SJSA1 (cell line): ENCODE measurements at places on chromosomes 11 and 22. TPM values are rescaled to one million over a fixed set of nuclear protein-coding genes. Genes with fewer than 3 reads are reported as not detected.

The OR51E2 gene
- total RNA-seq, result 0.09 and 0.21 TPM in 2 replicates

The TLCD5 gene
- 2.6 and 4.6 TPM in 2 replicates for total RNA-seq

The COX8A gene
- 1,062 and 2,110 TPM in 2 replicates for total RNA-seq

The TXN2 gene
- total RNA-seq, result 18.8 and 27.4 TPM in 2 replicates

The SYCE3 gene
- total RNA-seq, result not detected in 2 replicates

The MPPED2 gene
- not detected in 2 replicates for total RNA-seq

The CAPRIN1 gene
- total RNA-seq, result 126 and 193 TPM in 2 replicates

The RRP7A gene
- total RNA-seq, result 40.2 and 43.4 TPM in 2 replicates

The MTA2 gene
- 128 and 214 TPM in 2 replicates for total RNA-seq

DNA sequence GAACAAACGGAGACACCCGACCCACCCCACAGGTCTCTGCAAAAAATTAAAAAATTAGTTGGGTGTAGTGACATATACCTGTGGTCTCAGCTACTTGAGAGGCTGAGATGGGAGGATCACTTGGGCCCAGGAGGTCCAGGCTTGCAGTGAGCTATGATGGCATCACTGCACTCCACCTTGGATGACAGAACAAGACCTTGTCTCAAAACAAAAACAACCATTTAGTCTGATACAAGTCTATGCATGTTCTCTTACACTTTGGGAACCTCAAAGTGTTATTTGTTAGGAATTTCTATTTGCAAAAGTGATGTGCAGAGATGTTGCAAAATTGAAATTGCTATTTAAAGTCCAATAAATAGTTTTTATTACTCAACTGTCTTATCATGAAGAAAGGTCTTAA is 14.3 kb downstream of the ATG13 start:
- H3K4me1 ChIP-seq, result no peaks in the 10 kb centered on the region
- no peak for DNase-seq
- H3K36me3 ChIP-seq, result peaks cover 8% of the 10 kb centered on the region; the same call in 1 of the 2 replicates
- no peak overlapping the region for H3K27ac ChIP-seq
- H3K27me3 ChIP-seq, result no peaks in the 10 kb centered on the region

DNA sequence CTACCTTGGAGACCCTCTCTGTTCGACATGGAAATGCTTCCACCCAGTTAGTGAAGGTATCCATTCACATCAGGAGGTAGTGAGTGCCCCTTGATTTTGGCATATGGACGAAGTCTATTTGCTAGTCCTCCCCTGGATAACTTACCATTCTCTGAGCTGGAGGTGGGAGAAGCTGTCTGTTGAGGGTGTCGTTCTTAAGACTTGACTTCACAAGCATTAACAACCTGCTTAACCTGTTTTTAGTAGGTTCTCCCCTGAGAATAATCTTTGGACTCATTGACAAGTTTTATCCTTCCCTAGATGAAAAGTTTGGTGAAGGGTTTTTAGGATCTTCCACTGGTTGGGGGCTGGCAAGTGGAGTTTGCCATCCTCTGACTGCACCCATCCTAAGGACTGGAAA is 1053.8 kb upstream of the CNTN5 start:
- H3K27ac ChIP-seq, result peak overlapping the region; percentile 90
- H3K27me3 ChIP-seq, result no peaks in the 10 kb centered on the region
- H3K4me3 ChIP-seq, result no peak overlapping the region
- H3K36me3 ChIP-seq, result no peaks in the 10 kb centered on the region

DNA sequence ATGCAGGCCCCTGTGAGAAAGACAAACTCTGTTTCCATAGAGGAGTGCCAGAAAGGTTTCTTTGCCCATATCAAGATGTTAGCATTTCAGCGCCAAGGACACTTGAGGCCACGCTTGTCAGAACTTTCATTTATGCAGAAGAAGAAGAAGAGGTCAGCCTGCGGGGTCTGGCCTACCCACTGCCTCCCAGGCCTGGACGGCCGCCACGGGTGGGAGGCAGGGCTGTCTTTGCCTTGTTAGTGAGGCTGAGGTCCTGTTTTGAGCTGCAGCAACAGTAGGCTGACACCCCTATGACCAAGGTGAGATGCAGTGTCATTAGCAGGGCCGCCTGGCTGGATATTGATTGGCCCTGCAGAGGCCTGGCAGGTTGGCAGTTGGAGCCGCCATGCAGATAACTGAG is 183.9 kb downstream of the GRIK4 start:
- no peaks in the 10 kb centered on the region for H3K4me1 ChIP-seq
- H3K4me3 ChIP-seq, result no peak overlapping the region
- H3K36me3 ChIP-seq, result no peaks in the 10 kb centered on the region
- no peak overlapping the region for H3K27ac ChIP-seq
- H3K27me3 ChIP-seq, result no peaks in the 10 kb centered on the region

GRCh38 chr11:66069715-66070603 is at the start of gene PACS1:
Gene PACS1 (plus strand): TSS chr11:66070272. CDS start chr11:66070487, 215 bp downstream.
- peaks cover 39% of the 10 kb centered on the region for H3K4me1 ChIP-seq
- H3K4me3 ChIP-seq, result peak within 1 kb of the TSS; percentile 99
- H3K36me3 ChIP-seq, result peaks cover 80% of the 10 kb centered on the region
- peak; percentile 91 for DNase-seq
- H3K27me3 ChIP-seq, result no peaks in the 10 kb centered on the region
- peak within 1 kb of the TSS; percentile 90 for H3K27ac ChIP-seq

- DNase-seq, result peak; percentile 9
- no peaks in the 10 kb centered on the region for H3K36me3 ChIP-seq
- no peaks in the 10 kb centered on the region for H3K4me1 ChIP-seq
- no peak overlapping the region for H3K4me3 ChIP-seq
- H3K27ac ChIP-seq, result no peak overlapping the region
Observed at GRCh38 chr11:19216709-19217374, 15.1 kb upstream of the CSRP3 start.

- no peaks in the 10 kb centered on the region for H3K36me3 ChIP-seq
- no peaks in the 10 kb centered on the region for H3K27me3 ChIP-seq
- H3K27ac ChIP-seq, result no peak overlapping the region
- no peak for DNase-seq
Observed at GRCh38 chr22:32903507-32903906, 102.0 kb downstream of the TIMP3 start.

- no peak for DNase-seq
- H3K27me3 ChIP-seq, result no peaks in the 10 kb centered on the region
- no peaks in the 10 kb centered on the region for H3K36me3 ChIP-seq
- no peak overlapping the region for H3K27ac ChIP-seq
Observed at GRCh38 chr11:35360055-35360530, 59.3 kb downstream of the SLC1A2 start.

GRCh38 chr22:39646398-39647063 is 76.0 kb downstream of the CACNA1I start:
- no peak for DNase-seq
- no peak overlapping the region for H3K4me3 ChIP-seq
- H3K27ac ChIP-seq, result no peak overlapping the region
- H3K36me3 ChIP-seq, result no peaks in the 10 kb centered on the region
- no peaks in the 10 kb centered on the region; the same call in 1 of the 2 replicates for H3K27me3 ChIP-seq
- H3K4me1 ChIP-seq, result no peaks in the 10 kb centered on the region

DNA sequence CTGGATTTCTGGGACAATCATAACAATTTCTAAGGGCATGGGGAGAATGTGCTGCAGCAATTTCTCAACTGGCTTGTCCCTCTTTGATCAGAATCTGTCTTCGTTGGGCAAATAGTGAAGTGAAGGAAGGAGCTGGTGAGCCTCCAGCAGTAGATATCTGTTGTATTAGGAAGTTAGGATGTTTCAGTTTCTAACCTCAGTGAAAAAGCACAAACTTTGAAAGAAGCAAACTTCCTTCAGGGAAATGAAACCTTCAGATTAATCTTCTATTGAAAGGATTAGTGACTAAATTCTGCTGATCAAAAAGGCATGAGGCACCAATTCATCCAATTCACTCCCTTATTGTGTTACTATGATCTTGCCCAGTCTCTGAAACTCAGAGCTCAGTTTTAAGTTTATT is 24.3 kb downstream of the LMO2 start:
- DNase-seq, result no peak
- no peaks in the 10 kb centered on the region for H3K36me3 ChIP-seq
- H3K4me3 ChIP-seq, result no peak overlapping the region
- H3K27me3 ChIP-seq, result peaks cover 94% of the 10 kb centered on the region
- H3K27ac ChIP-seq, result no peak overlapping the region

DNA sequence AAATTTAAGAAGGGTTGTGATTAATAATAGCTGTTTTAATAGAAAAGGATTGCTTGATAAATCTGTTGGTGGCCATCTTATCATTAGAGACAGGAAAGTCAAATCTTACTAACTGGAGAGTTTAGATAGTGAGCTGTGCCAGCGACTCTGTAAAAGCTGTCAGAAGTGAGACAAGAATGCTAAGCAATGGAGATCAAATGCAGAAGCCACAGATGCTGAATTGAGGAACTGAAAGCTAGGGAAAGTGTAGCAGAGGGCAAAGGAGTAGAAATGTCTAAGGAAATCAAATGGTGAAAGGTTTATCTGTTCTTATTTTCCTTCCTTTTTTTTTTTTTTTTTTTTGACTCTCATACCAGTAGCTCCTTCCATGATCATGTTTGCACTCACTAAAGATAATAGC is 13.7 kb downstream of the MS4A13 start:
- no peak overlapping the region for H3K27ac ChIP-seq
- no peaks in the 10 kb centered on the region for H3K36me3 ChIP-seq
- H3K27me3 ChIP-seq, result no peaks in the 10 kb centered on the region
- H3K4me1 ChIP-seq, result no peaks in the 10 kb centered on the region
- no peak for DNase-seq

DNA sequence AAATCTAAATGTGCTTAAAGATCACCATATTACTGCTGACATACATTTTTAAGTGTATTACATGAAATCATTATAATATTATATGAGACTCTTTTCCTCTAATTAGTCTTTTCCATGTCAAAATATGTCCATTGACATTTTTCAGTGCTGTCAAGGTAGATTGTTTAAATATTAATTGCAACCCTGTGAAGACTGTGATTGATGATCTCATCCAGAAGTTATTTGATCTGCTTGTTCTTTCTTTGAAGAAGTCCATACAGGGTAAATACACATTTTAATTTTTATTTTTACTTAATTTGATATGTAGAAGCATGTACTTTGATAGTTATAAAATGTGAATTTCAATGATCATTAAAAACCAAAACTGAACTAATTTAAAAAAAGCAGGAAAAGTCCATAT is 38.4 kb downstream of the DYNC2H1 start:
- H3K27ac ChIP-seq, result no peak overlapping the region
- H3K27me3 ChIP-seq, result no peaks in the 10 kb centered on the region
- DNase-seq, result no peak
- H3K4me3 ChIP-seq, result no peak overlapping the region
- H3K4me1 ChIP-seq, result no peaks in the 10 kb centered on the region
- H3K36me3 ChIP-seq, result no peaks in the 10 kb centered on the region

DNA sequence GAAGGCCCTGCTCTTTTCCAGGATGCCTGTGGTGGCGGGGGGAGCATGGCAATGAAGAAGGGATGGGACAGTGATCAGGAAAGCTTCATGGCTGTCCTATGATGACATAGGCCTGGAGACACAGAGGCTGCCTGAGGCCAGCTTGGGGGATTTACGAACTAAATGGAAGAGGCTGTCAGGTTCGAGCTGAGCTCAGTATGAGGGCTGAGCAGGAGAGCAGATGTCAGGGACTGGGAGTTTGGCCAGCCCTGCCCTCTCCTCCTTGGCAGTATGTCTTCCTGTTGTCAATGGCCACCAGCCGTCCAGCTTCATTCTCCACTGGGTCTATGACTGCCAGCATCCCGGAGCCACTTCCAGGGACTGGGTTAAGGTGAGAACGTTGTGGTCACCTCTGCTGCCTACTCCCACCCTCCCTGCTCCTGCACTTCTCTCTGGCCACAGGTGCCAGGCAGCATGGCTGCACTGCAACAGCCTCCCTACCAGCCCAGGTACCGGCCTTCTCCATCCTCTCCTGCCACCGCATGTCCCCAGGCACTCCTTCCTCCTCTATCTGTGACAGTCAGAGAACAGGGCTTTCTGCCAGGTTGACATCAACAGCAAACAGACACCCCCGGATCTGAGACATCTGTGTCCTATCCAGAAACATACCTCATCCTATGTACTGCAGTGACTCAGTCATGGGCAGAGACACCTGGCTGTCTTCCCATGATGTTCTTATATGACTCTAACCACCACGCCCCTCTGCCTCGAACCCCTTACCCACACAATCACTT is 75.1 kb downstream of the KIRREL3 start:
- no peaks in the 10 kb centered on the region for H3K27me3 ChIP-seq
- no peak overlapping the region for H3K4me3 ChIP-seq
- no peak for DNase-seq
- no peak overlapping the region for H3K27ac ChIP-seq
- no peaks in the 10 kb centered on the region for H3K36me3 ChIP-seq
- no peaks in the 10 kb centered on the region for H3K4me1 ChIP-seq

- H3K4me3 ChIP-seq, result no peak overlapping the region
- H3K27me3 ChIP-seq, result no peaks in the 10 kb centered on the region
- no peaks in the 10 kb centered on the region for H3K4me1 ChIP-seq
- H3K27ac ChIP-seq, result no peak overlapping the region
Observed at GRCh38 chr22:49565516-49565855, 262.2 kb downstream of the BRD1 start.

DNA sequence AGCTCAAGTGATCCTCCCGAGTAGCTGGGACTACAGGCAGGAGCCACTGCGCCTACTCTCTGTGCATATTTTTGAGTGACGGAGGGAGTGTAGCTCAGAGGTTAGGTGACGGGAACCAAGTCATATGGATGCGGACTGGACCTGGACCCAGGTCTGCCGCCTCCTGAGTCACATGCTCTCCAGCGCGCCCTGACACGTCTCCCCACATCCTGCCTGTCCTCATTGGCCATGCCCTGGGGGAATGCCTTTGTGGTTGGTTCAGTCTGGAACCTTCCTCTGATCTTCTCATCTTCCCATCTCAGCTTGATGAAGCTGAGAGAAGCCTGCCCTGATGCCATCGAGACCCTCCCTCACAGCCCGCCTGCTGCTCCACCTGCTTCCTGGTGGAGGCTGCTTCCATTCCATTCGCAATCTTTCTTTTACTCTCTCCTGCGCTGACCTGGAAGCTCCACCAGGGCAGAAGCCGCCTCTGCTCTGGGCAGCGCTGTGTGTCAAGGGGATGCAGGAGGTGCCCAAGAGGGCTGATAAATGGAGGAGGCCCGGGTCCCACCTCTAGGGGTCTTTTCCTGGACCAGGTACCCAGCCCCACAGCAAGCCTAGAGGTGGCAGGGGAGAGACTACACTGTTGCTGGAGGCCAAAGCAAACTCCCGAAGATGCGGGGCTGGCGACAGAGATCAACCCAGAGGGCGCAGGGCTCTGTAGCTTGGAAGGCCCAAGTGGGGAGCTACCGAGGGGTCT is 13.9 kb upstream of the BAIAP2L2 start:
- no peak for DNase-seq
- no peak overlapping the region for H3K4me3 ChIP-seq
- no peak overlapping the region for H3K27ac ChIP-seq
- H3K4me1 ChIP-seq, result no peaks in the 10 kb centered on the region
- H3K27me3 ChIP-seq, result no peaks in the 10 kb centered on the region

GRCh38 chr22:25447067-25447685 is 117.3 kb upstream of the GRK3 start:
- H3K4me3 ChIP-seq, result no peak overlapping the region
- no peak for DNase-seq
- no peak overlapping the region for H3K27ac ChIP-seq
- H3K36me3 ChIP-seq, result peaks cover 13% of the 10 kb centered on the region
- no peaks in the 10 kb centered on the region for H3K27me3 ChIP-seq

DNA sequence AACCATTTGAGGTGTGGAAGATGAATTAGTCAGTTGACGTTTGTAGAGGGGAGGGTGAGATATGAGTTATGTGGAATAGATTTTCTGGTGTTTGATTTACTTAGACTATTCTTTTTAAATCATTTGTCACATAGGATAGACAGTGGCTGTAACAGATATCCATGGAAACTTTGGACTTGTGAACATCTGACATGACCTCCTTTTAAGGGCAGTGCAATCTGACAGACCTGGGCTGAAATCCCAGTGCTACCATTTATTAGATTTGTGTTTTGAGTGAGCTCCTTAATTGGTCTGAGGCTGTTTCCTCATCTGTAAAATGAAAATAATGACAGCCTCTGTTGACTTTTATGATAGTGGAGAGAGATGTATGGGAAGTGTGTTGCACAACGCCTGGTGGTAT is 159.9 kb downstream of the TEAD1 start:
- H3K27ac ChIP-seq, result no peak overlapping the region
- peaks cover 2% of the 10 kb centered on the region; the same call in 1 of the 2 replicates for H3K4me1 ChIP-seq
- H3K4me3 ChIP-seq, result no peak overlapping the region
- no peak for DNase-seq
- no peaks in the 10 kb centered on the region for H3K27me3 ChIP-seq
- H3K36me3 ChIP-seq, result 0 out of 2 replicates have a peak, but pooled peaks cover 4% of the 10 kb centered on the region
